Dermis microvascular lymphatic vessel endothelial cell (primary cell): ENCODE measurements at places on chromosomes 4 and X. TPM values are rescaled to one million over a fixed set of nuclear protein-coding genes. Genes with fewer than 3 reads are reported as not detected.

Gene PABPC1L2B
- not detected in 2 replicates for total RNA-seq

Gene XK
- under 0.01 TPM in 2 replicates for total RNA-seq

Gene HCCS
- total RNA-seq: 16.2 and 20.1 TPM in 2 replicates

Gene NSUN7
- under 0.01 TPM in 1 of 2 replicates, not detected in the other for total RNA-seq

Gene NWD2
- total RNA-seq: not detected in 2 replicates

Gene PLAC1
- not detected in 2 replicates for total RNA-seq

Gene GPR34
- total RNA-seq: not detected in 2 replicates

Gene CNKSR2
- total RNA-seq: not detected in 2 replicates

Gene BMX
- 68.9 and 119 TPM in 2 replicates for total RNA-seq

Gene SSX4
- not detected in 2 replicates for total RNA-seq

Gene LDOC1
- total RNA-seq: 4.9 and 6.2 TPM in 2 replicates

Gene YY2
- total RNA-seq: 0.90 and 1.0 TPM in 2 replicates
